ENCODE measurements at places on chromosomes 16 and 17.

GRCh38 chr16:89004209-89004831 is 27.3 kb upstream of the CBFA2T3 start:
- DNase-seq, result peak; percentile 45

GRCh38 chr16:88743693-88744576 is 37.6 kb downstream of the CTU2 start:
- peak; percentile 39 for DNase-seq

DNA sequence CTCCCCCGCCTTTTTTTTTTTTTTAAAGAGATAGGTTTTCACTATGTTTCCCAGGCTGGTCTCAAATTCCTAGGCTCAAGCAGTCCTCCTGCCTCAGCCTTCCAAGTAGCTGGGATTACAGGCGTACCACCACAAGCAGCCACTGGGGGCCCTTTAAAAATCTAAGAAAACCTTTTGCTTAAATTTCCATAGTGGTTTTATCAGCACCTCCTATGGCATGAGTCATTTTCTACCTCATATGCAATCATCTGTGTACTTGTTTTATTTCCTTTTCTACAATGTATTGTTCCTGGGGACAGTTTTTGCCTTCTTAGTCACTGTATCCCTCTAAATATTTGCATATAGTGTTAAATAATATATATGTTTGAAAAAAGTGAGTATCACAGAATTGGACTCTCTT is 29.2 kb downstream of the GNA13 start:
- DNase-seq, result no peak

DNA sequence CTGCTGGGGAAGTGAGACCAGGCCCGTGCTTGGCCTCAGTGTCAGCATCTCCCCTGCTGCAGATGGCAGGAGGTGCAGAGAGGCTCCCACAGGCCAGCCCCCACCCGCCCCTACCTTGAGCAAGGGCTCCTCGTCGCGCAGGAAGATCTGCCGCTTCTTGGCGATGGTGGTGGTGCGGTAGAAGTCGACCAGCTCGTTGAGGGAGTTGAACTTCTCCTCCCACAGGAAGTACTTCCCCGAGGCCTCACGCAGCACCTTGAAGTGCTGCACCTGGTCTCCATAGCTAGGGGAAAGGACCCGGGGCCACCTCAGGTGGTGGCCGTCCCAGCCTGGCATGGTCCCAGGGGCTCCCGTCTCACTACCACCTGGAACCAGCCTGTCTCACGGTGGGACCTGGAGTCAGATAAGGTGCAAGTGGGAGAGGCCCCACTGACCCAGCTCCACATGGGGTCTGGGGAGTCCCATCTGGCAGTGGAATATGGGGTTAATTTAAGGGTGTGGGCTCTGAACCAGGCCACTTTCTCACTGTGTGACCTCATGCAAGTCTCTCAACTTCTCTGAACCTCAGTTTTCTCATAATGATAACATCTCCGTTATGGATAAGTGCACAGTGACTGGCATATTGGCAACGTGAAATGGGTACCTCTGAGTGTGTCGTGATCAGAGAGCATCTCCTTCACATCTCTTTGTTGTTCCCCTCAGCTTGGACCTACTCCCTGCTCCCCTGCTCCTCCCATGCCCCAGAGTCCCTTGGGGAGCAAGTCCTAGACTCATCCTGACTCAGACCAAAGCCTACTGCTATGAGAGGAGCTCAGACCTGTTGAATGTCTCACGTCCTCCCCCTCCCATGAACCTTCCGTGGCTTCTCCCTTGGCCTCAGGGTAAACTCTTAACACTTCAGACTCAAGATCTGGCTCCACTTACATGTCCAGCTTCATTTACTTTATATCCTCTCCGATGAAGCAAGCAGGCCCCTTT is 19.8 kb upstream of the FAM83G start:
- DNase-seq, result no peak

GRCh38 chr16:55572439-55572838 is 6.0 kb downstream of the CAPNS2 start:
- DNase-seq, result no peak

GRCh38 chr16:67441907-67442306 is 11.0 kb downstream of the HSD11B2 start:
- DNase-seq, result no peak

GRCh38 chr17:39664581-39665561 is at the start of gene TCAP:
TSS of gene TCAP (plus strand) at chr17:39665349. CDS start at chr17:39665360, 11 bp downstream.
- DNase-seq, result no peak
